ENCODE measurements at places on chromosomes 7 and 10.
A peak's percentile ranks its signal among the peaks of the same experiment; 100 is the strongest.

GRCh38 chr10:113309791-113310190, 243.1 kb upstream of the HABP2 start:
- DNase-seq = no peak

DNA sequence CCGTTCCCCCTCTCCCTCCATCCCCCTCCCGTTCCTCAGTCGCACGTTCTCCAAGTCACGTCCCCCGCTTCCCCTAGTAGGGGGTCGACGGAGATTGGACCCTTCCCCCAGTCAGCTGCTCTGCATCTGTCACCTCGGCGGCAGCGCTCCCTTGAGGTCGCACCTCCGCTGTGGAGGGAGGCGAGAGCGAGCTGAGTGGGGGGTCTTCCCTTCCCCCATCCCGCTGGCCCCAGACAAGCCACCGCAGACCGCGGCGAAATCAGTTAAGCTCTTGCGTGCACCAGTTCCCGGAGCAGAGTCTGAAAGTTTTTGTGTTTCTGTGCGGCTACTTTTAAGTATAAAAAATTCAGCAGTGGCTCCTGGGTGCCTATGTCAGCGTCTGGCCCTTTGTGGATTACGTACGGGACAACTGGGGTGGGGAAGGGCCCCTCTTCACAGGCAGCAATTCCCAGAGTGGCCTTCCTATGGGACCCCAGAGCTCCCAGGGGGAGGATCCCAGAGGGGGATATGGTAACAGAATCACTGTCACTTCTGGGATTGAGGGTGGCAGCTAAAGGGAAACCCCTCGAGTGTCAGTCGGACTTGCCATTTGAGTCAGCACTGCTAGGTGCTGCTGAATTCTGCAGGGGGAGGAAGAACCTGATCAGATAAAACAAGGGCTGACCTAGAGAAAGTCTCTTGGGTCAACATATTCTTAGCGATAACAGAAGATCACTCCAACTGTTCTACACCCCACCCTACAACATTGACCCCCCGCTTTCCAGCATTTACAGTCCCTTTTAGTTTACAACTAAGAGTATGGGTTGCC, 12.5 kb upstream of the DDIT4 start:
- DNase-seq = peak; percentile 47

DNA sequence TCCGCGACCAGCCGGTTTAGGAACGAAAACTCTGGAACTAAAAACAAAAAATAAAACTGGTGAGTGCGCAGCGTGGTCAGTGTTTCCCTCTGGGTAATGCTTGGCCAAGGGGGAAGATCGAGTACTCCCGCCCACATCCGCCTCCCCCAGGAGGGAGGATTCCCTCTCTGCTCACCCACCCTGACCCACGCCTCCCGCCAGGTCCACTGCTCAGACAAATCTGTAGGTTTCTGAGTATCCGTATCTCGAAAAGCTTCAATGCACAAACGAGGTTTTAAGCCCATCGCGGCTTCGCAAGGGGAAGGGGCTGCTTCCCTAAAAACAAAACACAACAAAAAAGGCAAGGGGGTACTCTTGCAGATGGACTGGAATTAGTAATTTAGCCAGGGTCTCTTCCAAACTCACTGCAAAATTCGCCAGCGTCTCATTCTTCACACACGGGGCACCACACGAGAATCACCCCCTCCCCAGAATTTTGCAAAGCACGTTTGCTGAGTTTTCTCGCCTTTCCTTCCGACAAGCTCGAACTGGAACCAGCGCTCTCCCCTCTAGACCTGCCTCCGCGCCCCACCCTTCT, 75.2 kb downstream of the INSIG1 start:
- no peak for DNase-seq

DNA sequence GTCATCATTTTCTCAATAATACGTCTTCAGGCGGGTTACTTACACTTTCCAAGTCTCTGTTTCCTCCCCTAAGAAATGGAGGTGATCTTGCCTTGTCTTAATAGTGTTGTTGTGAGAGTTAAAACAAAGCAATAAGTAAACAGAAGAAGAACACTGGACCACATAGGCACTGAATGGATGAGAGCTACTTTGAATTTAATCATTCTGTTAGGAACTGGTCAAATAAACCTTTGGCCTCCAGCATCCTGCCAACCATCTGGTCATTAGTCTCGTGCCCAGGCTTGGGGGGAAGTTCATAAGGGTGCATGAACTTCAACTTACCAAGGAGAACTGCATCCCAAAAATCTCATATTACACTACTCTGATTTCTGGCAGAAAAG, 109.4 kb upstream of the C7orf33 start:
- no peak for DNase-seq

DNA sequence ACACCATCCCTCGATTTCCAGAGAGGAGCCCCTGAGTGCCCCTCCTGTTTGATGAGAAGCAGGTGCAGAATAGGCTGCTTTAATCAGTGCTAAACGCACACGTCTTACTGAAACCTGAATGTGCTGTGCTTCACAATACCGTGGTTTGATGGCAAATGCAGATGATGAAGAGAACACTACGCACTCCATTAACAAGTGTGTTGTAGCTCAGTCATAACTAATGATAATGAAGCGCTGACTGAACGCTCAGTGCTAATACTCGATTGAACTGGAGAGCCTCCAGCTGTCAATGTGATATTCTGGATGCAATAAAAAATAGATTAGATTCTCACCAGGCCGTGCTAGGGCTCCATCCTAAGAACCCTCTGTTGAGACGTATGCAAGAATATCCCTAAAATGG, 279.7 kb upstream of the PLPP4 start:
- DNase-seq = no peak

Data from kidney tubule cell (primary cell).